ENCODE measurements at places on chromosomes 7 and 10.
A peak's percentile ranks its signal among the peaks of the same experiment; 100 is the strongest.

- peak; percentile 4 for DNase-seq
Measured at GRCh38 chr7:95794917-95795515, 22.7 kb downstream of the DYNC1I1 start.

GRCh38 chr7:77800158-77800557 lies 1.6 kb downstream of the PHTF2 start:
- peak; percentile 18 for DNase-seq

DNA sequence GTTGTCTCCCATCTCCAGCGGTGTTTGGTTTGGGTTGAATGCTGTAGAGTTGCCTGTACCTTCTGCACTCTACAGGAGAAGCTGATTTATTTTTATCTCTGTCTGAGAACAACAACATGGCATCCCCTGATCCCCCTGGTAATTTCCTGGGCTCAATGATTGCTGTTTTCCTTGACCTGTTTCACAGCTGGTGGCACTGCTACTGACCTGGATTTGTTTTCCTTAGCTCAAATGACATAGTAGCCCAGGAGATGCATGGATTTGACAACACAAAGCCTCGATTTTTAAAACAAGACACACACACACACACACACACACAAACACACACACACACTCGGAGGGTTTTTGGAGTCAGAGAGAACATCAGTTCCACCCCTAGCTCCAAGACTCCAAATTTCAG lies 301.6 kb downstream of the NRG3 start:
- DNase-seq = no peak

- no peak for DNase-seq
Measured at GRCh38 chr7:156156734-156157408, 344.6 kb upstream of the SHH start.

DNA sequence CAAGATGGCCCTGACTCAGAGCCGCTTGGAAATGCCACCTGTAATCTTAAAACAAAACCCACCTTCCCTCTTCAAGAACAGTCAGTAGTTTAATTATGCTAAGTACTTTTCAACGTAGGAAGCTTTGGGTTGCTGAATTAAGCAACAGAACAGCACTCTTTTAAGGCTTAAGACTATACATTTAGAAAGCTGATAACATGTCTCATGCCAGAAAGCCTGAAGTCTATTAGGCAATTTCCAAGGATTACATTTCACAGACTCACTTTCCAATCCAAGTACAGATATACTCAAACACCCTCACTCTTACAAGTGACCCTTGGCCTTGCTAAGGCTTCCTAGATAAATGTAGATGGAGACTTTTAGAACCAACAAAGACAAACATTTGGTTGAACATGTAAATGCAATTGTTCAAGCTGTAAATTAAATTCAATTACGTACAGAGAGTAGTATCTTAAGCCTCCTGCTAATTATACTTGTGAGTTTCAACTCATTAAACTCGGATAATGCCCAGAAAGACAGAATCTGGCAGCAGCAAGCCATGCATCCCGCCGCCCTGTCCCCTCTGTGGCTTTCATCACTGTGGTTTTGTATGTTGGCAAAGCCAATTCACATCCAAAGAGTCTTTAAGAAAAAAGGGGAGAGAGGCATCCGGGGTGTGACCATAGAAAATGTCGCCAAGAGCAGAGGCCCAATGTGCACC lies 283.1 kb upstream of the NRP1 start:
- no peak for DNase-seq

DNA sequence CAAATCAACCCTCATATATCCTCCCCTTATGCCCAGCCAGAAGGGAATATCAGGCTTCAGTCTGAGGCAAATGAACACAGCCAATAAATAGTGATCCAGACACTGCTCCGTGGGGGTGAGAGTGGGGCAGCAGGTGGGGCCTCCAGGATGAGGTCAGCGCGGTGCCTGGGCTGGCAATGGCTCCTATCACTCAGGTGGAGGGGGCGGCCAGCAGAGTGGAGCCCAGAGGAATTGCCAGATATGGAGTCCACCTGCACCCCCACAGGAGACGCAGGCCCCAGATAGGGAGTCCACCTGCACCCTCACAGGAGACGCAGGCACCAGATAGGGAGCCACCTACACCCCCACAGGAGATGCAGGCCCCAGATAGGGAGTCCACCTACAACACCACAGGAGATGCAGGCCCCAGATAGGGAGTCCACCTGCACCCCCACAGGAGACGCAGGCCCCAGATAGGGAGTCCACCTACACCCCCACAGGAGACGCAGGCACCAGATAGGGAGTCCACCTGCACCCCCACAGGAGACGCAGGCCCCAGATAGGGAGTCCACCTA lies 78.0 kb upstream of the PPP2R2D start:
- no peak for DNase-seq
